ENCODE measurements at places on chromosomes 5 and 9. TPM values are rescaled to one million over a fixed set of nuclear protein-coding genes. Genes with fewer than 3 reads are reported as not detected.

The NEUROG1 gene
- polyA plus RNA-seq: not detected

The TCF7 gene
- 1.0 TPM for polyA plus RNA-seq

The NDOR1 gene
- polyA plus RNA-seq: 6.2 TPM

The LCN15 gene
- polyA plus RNA-seq: 0.14 TPM

The PROB1 gene
- polyA plus RNA-seq: 30.1 TPM

The BTNL3 gene
- polyA plus RNA-seq: 0.09 TPM

The HRCT1 gene
- 5.4 TPM for polyA plus RNA-seq

DNA sequence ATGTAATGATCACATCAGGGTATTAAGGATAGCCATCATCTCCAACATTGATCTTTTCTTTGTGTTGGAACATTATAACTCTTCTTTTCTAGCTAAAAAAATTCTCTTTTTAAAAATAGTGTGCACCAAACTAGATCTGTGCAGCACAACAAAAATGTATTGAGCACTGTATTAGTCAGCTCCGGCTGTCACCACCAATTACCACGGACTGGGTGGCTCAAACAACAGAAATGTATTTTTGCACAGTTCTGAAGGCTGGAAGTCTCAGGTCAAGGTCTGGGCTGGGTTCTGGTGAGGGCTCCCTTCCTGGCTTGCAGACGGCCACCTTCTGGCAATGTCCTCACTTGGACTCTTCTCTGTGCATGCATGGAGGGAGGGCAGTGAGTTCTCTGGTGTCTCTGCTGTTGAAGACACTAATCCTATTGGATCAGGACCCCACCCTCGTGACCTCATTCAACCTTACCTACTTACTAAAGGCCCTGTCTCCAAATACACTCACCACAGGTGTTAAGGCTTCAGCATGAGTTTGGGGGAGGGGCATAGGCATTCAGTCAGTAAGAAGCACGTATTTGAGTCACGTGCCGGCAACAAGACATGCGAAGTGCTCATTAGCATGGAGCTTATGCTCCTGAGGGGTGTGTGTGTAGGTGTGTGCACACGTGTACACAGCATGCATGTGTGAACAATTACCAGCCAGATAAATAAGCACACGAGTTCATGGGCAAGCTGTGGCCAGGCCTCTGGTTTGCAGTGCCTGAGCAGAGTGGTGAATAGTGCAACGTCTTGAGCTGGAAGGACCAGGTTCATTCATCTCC is 89.4 kb upstream of the SH3PXD2B start:
- no peak for DNase-seq

- DNase-seq: no peak
Observed at GRCh38 chr9:71118324-71118723, 3.1 kb downstream of the TRPM3 start.

GRCh38 chr9:71790296-71790695 is 22.0 kb upstream of the CEMIP2 start:
- DNase-seq: no peak

DNA sequence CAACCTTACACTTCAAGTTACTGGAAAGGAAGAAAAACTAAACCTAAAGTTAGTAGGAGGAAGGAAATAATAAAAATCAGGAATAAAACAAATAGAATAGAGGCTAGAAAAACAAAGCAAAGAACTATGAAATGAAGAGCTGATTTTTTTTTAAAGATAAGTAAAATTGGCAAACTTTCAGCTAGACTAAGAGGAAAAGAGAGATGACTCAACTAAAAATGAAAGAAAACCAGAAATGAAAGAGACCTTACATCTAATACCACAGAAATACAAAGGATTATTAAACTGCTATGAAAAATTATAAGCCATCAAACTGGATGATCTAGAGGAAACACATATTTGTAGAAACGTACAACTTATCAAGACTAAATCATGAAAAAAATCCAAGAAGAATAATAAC is 60.0 kb downstream of the PRRC1 start:
- DNase-seq: no peak

DNA sequence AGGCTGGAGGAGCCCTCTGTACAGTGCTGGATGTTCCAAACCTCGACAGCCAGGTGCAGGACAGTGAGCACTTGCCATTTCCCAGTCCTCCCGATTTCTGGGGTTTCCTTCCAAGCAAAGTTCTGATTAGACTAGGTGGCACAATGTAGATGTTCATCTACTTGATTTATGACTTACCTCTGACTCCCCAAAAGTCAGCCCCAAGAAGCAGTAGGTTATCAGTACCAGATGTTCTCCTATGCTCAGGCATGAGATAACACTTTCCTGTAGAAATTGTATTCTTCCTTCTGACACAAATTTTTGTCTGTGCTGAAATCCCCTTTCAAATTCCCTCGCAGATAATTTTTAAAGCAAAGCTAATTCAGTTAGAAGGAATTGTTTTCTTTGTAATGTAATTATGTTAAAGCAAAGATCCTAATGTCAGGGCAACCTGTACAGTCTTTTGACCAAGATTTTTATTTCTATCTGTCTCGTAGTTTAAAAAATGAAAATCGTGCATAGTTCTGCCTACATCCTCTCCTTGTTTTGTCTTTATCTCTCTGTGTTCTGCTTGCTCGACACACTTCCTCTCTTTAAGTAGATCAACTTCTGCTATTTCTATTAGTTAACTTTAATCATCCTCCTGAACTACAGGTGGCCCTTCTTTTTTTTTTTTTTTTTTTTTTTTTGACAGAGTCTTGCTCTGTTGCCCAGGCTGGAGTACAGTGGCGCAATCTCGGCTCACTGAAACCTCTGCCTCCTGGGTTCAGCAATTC is 102.4 kb upstream of the PJA2 start:
- no peak for DNase-seq

- DNase-seq: no peak
Observed at GRCh38 chr5:8961219-8961618, 584.7 kb downstream of the SEMA5A start.

DNA sequence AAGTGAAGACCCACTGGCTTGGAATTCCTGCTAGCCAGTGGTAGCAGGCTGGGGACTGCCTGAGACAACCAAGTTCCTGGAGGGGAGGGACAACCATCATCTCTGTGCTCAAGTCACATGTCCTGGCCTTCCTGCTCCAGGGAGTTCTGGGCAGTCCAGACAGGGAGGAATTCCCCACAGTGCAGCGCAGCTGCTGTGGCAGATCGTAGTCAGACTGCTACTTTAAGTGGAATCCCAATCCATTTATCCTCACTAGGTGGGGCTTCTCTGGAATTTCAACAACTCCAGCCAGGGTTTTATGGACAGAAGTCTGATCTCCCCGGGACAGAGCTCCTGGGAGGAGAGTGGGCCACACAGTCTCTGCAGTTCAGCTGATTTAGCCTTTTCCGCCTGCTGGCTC is 20.9 kb upstream of the OR5C1 start:
- no peak for DNase-seq

GRCh38 chr5:159489779-159490178 is 159.5 kb upstream of the IL12B start:
- DNase-seq: no peak

- no peak for DNase-seq
Observed at GRCh38 chr9:6632516-6633183, 12.9 kb downstream of the GLDC start.

DNA sequence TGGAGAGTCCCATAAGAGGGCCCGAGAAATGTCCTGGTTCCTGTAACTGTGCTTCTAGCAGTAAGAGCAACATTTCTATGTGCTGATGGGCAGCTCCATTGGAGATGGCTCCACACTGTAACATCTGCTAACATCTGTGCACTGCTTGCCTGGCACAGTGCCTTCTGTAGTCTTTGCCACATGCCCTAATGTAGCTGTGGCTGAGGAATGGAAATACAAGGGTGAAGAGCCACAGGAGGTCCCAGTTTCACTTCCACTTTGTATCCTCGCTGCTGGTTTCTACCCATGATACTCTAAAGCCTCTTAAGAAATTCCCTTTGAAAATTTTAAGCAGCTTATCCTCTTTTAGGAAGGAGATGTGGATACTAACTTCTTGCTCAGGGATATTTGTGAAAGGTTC is 97.4 kb downstream of the HOMER1 start:
- DNase-seq: no peak

DNA sequence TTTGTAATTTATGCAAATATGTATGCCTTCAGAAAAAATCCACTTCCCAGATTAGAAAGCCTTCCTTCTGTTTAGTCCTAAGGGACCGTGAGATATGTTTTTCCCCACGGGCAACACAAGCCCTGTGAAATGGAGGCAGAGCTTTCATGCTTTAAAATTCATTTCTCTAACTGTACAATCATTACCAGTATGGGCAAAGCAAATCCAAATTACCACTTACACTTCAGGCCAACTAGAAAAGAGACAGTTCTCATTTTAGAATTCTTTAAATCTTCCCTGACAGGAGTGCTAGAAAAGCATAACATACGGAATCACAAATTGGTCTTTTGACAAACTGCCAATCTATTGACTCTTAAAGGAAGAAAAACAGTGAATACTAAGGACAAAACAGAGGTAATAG is 20.5 kb upstream of the TNPO1 start:
- DNase-seq: no peak

GRCh38 chr5:177496070-177496726 is 1.2 kb downstream of the PDLIM7 start:
- no peak for DNase-seq

DNA sequence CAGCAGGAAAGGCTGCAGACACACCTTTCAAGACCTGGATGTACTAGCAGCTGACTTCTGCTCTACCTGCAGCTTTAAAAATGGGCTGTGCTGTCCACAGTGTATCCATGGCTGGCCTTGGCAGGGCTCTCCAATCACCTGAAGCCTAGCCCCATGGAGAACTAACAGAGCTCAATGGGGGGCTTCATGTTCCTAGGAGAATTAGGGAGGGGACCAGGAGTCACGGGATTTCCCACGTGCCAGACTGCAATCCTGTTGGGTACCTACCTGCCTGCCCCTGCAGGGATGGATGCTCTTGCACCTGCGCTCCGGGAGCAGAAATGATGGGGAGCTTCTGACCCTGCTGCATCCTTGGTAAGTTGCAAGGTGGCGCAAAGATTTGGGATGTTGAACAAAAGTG is 462.1 kb downstream of the ICE1 start:
- no peak for DNase-seq

- no peak for DNase-seq
Observed at GRCh38 chr9:121717141-121717991, 65.9 kb downstream of the DAB2IP start.

- no peak for DNase-seq
Observed at GRCh38 chr5:126755593-126755992, 21.3 kb upstream of the LMNB1 start.

DNA sequence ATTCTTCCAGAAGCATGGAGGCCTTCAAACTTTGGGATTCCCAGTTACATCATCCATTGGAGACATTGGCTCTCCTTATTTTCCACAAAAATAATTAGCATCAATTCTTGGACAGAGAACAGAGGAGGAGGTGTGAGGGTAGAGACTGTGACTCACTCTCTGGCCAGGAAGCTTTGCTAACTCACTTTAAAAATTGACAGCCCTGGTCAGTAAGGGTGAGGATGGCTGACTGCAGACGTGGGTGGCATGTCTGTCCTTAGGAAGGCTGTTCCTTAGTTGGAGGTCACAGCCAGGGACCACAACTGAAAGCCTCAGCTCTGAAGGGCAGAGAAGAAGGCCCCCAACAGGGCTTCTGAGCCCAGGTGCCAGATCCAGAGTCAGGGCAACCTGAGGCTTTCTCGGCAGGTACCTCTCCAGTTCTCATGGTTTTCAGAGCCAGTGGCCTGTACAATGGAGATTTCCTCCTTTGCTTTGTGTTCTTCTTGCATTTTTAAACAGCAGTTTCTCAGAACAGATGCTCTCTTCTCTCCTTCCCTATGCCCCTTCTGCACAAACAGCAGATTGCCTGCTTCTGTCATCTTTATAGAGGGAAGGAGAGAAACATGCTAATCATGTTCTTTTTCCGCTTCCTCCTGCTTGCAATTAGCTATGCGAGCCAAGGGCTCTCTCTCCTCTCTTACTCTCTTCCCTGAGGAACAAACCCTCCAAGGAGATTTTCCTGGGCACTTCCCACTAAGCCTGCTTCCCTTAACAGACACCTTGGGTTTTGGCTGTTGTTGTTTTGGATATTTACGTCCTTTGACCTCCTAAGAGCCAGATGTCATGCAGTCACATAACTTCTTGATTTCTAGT is 92.5 kb upstream of the ZNF366 start:
- DNase-seq: no peak

DNA sequence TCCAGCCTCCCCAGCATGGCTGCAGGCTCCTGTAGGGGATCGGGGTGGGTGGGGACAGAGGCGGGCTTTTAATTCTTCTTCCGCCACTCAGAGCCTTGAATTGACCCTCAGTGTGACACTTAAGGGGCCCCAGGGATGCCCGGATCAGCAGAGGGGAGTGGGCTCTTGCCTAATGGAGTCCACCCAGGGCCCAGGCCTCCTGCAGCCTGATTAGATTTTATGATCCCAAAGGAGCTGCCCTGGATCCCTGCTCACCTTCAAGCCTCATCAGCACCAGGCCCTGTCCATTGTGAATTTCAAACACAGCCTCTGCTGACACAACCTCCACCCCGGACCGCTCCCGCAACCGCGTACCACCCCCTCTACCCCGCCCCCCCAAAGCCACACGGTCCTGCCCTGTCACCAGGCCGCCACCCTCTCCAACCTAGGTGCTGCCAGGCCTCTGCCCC is 214.1 kb upstream of the IER5L start:
- DNase-seq: no peak

DNA sequence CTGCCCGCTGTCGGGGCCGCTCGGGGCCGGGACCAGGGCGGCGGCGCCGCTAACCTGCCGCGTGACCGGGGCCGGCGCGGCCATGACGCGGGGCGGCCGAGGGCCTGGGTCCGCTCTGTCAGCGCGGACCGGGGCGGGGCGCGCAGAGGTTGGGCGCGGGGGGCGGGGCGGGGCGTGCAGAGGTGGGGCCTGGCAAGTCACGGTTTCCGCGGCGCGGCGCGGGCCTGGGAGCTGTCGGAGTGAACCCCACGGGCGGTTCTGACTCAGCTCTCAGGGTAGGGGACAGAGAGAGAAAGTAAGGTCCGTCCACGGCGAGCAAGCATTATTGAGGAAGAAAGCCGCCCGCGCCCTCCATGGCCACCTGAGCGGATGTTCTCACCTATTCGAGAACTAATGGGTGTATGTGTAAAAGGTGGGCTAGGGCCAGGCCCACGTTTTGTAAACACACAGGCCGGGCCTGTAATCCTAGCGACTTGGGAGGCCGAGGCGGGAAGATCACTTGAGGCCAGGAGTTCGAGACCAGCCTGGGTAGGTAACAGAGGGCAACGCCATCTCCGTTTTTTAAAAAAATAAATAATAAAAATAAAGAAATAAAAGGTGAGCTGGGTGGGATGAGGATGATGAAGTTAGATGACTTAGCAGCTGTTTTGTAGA is at the start of gene PRXL2C:
PRXL2C (minus strand) TSS at position 120 of the 654 bp plus-strand sequence; CDS start at position 84, 36 bp downstream.
- DNase-seq: peak; percentile 90

DNA sequence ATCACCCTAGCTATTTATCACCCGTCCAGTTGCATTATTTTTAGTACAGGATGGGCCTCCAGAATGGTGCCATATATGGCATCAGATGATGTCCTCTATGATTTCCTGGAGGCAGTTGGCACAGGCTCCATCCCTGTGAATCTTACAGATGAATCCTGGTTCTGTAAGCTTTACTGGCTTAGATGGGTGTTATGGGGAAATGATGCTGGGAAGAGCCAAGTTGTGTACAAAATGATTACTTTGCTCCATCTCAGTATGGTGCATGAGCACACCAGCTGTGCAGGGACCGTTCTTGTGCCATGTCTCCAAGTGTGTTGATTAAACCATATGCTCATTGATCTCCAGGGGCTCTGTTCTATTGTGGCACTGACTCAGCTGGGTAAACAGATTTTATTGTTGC is 755.7 kb downstream of the TLR4 start:
- DNase-seq: no peak

All from psoas muscle (tissue), 8 donors.